ENCODE measurements at places on chromosomes 7 and 10. TPM values are rescaled to one million over a fixed set of nuclear protein-coding genes. Genes with fewer than 3 reads are reported as not detected.

The ELN gene
- 0.64 TPM for total RNA-seq

The PRSS2 gene
- total RNA-seq = not detected

The HOXA4 gene
- total RNA-seq = 0.97 TPM

The SUFU gene
- 2.3 TPM for total RNA-seq

The NRG3 gene
- not detected for total RNA-seq

All from fibroblast of villous mesenchyme (primary cell).